T-helper 17 cell (primary cell): ENCODE measurements at places on chromosomes 2 and 18.

DNA sequence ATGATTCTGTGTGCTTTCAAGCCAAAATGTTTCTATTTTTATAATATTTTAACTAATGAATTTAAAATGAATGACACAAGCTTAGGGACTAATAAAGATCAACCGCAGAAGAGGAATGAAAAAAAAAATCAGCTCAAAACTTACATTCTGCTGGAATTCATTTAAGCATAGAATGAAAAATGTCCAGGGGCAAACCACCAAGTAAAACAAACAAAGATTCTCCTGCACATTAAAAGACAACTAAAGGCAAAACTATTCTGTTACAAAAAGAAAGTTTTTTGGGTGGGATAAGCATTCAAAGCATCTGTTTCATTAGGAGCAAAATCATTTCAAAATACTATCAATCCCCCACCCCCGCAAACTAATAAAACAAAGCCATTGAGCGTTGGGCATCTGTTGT lies 99.3 kb upstream of the SOX11 start:
- H3K36me3 ChIP-seq = no peaks in the 10 kb centered on the region
- H3K4me3 ChIP-seq = no peak overlapping the region
- H3K27me3 ChIP-seq = no peaks in the 10 kb centered on the region

- no peak for DNase-seq
- H3K4me3 ChIP-seq = no peak overlapping the region
- peaks cover 2% of the 10 kb centered on the region for H3K4me1 ChIP-seq
- H3K36me3 ChIP-seq = no peaks in the 10 kb centered on the region
- H3K27me3 ChIP-seq = no peaks in the 10 kb centered on the region
Observed at GRCh38 chr2:60849187-60849586, 32.2 kb upstream of the REL start.

GRCh38 chr18:70261141-70261788 lies 27.6 kb upstream of the SOCS6 start:
- no peak overlapping the region for H3K27ac ChIP-seq
- no peaks in the 10 kb centered on the region for H3K36me3 ChIP-seq
- peaks cover 7% of the 10 kb centered on the region for H3K27me3 ChIP-seq
- H3K4me1 ChIP-seq = no peaks in the 10 kb centered on the region

- no peaks in the 10 kb centered on the region for H3K4me1 ChIP-seq
- H3K27ac ChIP-seq = no peak overlapping the region
- DNase-seq = no peak
- H3K4me3 ChIP-seq = no peak overlapping the region
- H3K36me3 ChIP-seq = no peaks in the 10 kb centered on the region
Observed at GRCh38 chr2:147247749-147248148, 597.1 kb upstream of the ACVR2A start.

DNA sequence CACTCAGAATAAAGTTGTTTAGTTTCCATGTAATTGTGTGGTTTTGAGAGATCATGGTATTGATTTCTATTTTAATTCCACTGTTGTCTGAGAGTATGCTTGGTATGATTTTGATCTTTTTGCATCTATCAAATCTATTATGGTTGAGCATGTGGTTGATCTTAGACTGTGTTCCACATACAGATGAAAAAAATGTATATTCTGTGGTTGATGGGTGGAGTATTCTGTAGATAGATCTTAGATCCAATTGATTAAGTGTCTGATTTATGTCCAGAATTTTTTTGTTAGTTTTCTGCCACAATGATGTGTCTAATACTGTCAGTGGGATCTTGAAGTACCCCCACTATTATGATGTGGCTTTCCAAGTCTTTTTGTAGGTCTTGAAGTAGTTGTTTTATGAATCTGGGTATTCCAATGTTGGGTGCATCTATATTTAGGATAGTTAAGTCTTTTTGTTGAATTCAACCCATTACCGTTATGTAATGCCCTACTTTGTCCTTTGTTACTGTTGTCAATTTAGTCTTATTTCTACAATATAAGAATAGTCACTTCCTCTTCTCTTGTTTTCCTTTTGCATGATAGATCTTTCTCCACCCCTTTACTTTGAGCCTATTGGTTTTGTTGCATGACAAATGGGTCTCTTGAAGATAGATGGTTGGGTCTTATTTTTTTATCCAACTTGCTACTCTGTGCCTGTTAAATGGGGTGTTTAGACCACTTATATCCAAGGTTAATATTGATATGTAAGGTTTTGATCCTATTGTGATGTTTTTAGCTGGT lies 101.8 kb downstream of the TRABD2A start:
- peak overlapping the region; percentile 68 for H3K27ac ChIP-seq
- no peak for DNase-seq
- H3K27me3 ChIP-seq = no peaks in the 10 kb centered on the region
- peak overlapping the region; percentile 54 for H3K4me3 ChIP-seq

DNA sequence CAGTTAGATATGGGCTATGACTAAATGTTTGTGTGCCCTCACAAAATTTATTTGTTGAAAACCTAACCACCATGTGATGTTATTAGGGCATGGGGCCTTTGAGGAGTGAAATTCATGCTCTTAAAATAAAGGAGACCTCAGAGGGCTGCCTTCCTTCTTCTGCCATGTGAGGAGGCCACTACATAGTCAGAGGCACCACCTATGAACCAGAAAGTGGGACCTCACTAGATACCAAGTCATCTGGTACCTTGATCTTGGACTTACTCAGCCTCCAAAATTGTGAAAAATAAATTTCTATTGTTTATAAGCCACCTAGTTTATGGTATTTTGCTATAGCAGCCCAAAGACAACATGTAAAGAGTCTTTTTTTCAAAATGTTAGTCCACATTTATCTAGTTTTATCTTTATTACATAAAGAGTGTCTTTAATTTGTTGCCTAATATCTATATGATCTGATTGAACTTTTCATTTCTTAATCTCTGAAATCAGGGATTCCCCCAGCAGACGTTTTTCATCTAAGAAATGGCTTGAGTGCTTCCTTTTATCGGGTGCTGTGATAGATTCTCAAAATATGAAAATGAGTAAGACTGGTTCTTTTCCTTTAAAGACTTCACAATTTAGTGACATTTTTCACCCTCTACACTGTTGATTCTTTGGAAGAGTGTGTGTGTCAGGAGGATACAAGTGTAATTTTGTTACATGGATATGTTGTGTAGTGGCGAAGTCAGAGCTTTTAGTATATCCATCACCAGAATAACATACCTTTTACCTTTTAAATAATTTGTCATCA lies 34.2 kb downstream of the PMS1 start:
- no peak for DNase-seq
- no peaks in the 10 kb centered on the region for H3K4me1 ChIP-seq
- H3K27ac ChIP-seq = no peak overlapping the region
- H3K36me3 ChIP-seq = peaks cover 2% of the 10 kb centered on the region
- H3K4me3 ChIP-seq = no peak overlapping the region

- H3K4me3 ChIP-seq = peak overlapping the region; percentile 9
- no peak for DNase-seq
- no peaks in the 10 kb centered on the region for H3K27me3 ChIP-seq
- H3K4me1 ChIP-seq = peaks cover 23% of the 10 kb centered on the region
Observed at GRCh38 chr2:239161711-239162140, 239.1 kb downstream of the HDAC4 start.

- no peaks in the 10 kb centered on the region for H3K36me3 ChIP-seq
- no peaks in the 10 kb centered on the region for H3K4me1 ChIP-seq
- H3K4me3 ChIP-seq = no peak overlapping the region
- no peak overlapping the region for H3K27ac ChIP-seq
Observed at GRCh38 chr2:188752311-188752710, 221.9 kb upstream of the COL3A1 start.

DNA sequence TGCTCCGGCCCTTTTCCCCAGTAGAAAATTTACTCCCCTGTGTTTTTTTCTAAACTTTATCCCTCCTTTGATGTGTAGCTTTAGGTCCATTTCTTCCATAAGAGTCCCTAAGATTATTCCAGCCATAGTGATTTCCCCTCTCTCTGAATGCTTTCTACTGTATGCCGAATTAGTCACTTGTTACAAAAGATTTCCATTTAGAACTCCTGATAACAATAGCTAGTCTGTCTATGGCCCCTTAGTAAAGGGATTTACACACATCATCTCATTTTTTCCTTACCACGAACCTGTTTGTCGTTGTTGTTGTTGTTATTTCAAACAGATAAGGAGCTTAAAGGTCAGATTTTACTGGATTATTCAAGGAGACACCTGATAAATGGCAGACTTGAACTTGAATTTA lies 256.1 kb downstream of the PAX3 start:
- H3K4me1 ChIP-seq = no peaks in the 10 kb centered on the region
- H3K36me3 ChIP-seq = no peaks in the 10 kb centered on the region
- no peak overlapping the region for H3K27ac ChIP-seq
- peaks cover 2% of the 10 kb centered on the region for H3K27me3 ChIP-seq
- no peak overlapping the region for H3K4me3 ChIP-seq
- no peak for DNase-seq
